ENCODE measurements at places on chromosomes 7 and 10.

- no peak for DNase-seq
Observed at GRCh38 chr10:60606343-60607080, 171.8 kb upstream of the CDK1 start.

- DNase-seq, result no peak
Observed at GRCh38 chr7:4550117-4550516, 132.0 kb upstream of the FOXK1 start.

GRCh38 chr10:89836840-89837164 lies 135.4 kb downstream of the KIF20B start:
- no peak for DNase-seq

GRCh38 chr10:58638388-58638787 lies 125.7 kb downstream of the BICC1 start:
- no peak for DNase-seq

DNA sequence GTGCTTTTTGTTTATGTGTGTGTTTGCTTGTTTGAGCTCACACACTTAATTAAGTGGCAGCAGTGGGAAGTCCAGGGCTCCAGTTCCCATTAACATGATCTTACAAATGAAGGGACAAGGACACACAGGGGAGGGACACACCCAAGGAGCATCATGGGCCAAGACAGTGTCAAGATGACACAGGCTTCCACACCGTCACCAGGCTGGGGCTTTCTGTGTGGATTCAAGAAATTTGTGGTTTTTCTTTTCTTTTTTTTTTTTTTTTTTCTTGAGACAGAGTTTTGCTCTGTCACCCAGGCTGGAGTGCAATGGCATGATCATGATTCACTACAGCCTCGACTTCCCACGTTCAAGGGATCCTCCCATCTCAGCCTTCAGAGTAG lies 173.6 kb downstream of the KIAA1217 start:
- no peak for DNase-seq

DNA sequence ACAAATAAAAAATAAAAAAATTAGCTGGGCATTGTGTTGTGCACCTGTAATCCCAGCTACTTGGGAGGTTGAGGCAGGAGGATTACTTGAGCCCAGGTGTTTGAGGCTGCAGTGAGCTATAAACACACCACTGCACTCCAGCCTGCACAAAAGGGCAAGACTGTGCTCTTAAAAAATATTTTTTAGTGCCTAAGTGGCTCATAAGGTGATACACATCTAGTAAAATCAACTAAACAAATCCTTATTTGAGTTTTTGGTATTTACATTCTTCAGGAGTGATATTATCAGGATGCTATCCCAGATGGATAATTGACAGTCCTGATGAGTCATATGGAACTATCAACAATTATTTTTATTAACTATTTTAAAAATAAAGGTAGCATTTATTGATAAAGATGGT lies 93.9 kb downstream of the EXOC6 start:
- no peak for DNase-seq

- no peak for DNase-seq
Observed at GRCh38 chr7:136656516-136656915, 211.9 kb upstream of the CHRM2 start.

GRCh38 chr7:115135769-115136410 lies 214.0 kb downstream of the MDFIC start:
- DNase-seq, result no peak

DNA sequence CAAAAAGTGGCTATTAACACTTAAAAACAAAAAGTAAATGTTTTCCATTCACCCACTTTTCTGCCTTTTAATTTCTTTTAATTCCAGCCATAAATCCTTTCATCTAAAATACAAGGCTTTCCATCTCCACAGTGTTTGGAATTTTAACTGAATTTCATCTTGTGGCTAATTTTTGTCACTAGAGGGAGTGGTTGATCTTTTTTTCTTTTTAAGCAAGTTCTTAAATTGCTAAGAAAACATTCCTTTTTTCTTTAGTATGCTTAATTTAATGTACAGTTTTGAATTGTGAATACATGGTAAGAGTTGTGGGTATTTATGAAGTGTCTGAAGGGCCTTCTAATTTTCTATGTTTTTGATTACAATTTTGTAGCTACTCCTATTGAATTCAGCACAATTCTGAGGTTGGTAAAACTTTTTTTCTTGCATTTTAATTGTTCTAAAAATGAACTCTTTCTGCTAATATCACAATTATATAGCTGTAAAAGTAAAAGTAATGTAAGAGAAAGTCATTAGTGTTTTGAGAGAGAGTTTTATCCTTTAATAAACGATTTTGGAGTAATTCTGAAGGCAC lies 54.9 kb upstream of the ANK3 start:
- DNase-seq, result peak; percentile 79

DNA sequence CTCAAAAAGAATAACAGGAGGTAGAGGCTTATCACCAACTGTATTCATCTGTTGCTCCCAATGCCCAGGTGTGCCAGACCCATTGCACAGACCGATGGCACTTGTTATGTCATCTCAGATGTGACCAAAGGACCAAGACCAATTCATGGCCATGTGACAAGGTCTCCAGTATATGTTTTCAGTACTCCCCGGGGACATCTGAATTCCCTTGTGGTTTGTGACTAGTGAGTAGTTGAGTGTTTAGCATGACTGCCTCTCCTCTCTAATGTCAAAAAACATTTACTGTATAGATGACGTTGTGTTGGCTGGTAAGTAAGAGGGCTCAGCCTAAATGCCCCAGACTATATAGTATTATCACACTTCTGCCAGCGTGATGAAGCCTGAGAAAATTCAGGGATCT lies 202.1 kb upstream of the SMIM30 start:
- peak; percentile 50 for DNase-seq

DNA sequence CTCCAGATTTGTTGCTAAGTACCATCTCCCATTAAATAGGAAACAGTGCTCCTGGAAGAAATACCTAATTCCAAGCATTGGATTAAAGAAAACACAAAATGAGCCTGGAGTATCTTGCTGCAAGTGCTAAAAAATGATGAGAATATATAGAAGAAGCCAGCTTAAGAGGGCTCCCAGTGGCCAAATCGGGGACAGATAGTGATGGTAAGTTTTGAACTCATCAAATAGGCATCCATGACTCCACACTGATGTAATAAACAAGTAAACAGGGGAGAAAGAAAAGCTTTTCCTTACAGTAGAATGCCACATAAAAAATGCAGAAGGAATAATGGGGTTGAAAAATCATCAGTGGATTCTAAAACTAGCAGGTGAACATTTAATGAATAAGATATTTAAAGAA lies 72.4 kb downstream of the CTTNBP2 start:
- DNase-seq, result no peak

DNA sequence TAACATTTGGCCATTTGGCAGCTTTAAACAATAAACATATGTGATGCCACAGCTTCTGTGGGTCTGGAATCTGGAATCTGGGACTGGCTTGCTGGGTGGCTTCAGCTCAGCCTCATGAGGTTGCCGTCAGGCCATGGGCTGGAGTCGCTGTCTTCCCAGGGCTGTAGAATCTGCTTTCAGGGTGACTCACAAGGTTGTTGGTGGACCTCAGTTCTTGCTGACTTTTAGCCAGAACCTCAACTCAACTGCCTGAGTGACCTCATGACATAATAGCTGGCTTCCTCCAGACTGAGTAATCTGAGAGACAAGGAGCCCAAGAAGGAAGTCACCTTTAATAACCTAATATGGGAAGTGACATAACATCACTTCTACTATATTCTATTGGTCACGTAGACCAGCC lies 44.6 kb upstream of the TSPAN13 start:
- no peak for DNase-seq

DNA sequence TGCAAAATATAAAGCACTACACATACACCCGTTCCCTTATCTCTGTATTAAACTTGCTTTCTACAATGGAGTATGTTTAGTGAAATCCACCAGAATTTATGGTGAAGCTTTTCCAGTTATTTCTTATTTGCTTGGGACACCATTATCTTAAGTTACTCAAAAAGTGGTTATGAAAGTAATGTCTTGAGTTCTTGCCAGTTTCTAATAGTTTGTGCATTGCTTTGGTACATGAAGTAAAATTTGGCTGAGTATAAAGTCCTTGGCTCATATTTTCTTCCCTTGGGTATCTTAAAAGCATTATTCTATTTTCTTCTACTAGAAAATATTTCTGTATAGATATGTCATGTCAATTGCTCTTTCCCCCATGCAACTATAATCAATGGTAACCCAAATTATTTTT lies 85.2 kb downstream of the POLR1F start:
- DNase-seq, result no peak

- DNase-seq, result peak; percentile 27
Observed at GRCh38 chr10:85542152-85542551, 824.4 kb downstream of the GRID1 start.

GRCh38 chr7:42161110-42161509 lies 75.9 kb downstream of the GLI3 start:
- DNase-seq, result no peak

DNA sequence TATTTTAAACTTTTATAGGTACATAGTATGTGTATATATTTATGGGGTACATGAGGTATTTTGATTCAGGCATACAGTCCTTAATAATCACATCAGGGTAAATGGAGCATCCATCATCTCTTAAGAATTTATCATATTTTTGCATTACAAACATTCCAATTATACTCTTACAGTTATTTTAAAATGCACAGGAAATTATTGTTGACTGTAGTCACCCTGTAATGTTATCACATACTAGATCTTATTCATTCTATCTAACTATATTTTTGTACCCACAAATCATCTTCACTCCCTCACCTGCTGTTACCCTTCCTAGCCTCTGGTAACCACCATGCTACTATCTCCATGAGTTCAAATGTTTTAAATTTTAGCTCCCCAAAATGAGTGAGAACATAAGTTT lies 56.3 kb upstream of the FAM3C start:
- DNase-seq, result no peak

DNA sequence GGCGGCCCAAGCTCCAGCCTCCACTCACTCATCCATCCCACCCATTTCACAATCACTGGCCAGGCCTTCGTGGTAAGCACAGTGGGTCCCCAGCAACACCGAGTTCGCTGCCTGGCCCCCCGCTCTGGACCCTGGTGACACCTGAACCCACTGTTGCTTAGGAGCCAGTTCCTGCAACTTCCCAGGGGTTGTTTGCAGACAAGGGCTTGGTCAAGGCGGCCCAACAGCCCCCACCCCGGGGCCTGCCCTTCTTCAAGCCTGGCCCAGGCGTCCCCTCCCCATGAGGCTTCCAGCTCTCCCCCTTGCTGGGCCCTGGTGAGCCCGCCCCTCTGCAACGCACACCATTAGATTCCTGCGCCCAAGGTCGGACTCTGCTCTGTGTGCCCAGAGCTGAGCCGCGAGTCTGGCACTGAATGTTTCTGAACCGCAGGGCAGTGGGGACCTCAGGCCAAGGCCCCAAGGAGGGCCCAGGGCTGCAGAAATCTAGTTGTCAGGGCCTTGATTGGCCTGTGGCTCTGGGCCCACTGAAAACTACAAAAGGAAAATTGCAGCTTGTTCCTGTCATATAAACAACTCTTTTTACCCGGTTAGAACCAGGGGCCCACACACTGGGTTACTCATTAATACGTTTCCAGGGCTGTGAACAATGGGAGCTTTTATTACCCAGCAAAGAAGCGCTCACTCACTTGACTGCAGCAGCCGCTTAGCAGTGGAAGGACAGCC lies 2.1 kb upstream of the COX19 start:
- DNase-seq, result peak; percentile 58

GRCh38 chr10:115171392-115171960 lies 78.3 kb downstream of the ATRNL1 start:
- DNase-seq, result peak; percentile 50

DNA sequence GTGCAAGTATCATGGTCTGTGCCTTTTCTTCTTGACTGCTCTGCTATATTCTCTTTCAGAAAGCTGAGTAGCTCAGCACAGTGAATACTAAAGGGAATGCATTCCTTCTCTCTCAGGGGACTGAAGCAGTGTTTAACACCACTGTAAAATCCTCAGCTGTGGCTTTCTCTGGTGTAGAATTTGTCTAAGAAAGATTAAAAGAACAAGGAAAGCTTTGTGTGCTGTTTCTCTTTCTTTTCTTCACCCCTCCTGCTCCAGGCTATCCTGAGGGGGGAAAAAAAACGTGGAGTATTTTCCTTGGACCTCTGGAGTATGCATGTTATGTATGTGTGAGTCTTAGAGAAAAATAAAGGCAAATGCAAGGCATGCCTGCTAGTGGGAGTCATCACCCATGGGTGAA lies 383.9 kb downstream of the AUTS2 start:
- peak; percentile 52 for DNase-seq

- DNase-seq, result no peak
Observed at GRCh38 chr10:25261110-25261509, 86.3 kb downstream of the GPR158 start.

DNA sequence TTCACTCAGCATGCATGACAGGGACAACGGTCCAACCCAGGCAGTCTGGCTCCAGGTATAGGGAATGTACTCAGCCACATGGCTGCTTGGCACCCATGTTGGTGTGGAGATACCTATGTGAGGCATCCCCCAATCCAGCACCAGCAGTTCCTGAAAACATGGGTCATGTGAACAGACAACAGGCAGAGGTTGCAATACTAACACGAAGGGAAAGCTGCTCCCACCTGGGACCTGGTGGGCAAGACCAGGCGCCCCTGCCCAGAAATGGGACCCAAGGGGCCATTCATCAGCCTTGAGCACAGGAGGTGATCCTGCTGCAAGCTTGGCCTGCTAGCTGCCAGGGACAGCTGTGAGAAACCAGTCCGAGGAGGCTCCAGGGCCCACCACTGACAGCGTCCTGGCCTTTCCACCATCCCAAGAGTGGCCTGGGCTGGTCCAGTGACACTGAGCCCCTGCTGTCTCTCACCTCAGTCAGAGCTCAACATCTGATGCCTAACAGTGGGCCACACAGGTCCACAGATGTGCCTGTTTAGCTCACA lies 142.3 kb downstream of the ARHGAP22 start:
- no peak for DNase-seq

GRCh38 chr10:52703898-52704297 lies 68.7 kb downstream of the MBL2 start:
- no peak for DNase-seq

GRCh38 chr7:102291056-102291915 lies 4.6 kb downstream of the SH2B2 start:
- DNase-seq, result no peak

DNA sequence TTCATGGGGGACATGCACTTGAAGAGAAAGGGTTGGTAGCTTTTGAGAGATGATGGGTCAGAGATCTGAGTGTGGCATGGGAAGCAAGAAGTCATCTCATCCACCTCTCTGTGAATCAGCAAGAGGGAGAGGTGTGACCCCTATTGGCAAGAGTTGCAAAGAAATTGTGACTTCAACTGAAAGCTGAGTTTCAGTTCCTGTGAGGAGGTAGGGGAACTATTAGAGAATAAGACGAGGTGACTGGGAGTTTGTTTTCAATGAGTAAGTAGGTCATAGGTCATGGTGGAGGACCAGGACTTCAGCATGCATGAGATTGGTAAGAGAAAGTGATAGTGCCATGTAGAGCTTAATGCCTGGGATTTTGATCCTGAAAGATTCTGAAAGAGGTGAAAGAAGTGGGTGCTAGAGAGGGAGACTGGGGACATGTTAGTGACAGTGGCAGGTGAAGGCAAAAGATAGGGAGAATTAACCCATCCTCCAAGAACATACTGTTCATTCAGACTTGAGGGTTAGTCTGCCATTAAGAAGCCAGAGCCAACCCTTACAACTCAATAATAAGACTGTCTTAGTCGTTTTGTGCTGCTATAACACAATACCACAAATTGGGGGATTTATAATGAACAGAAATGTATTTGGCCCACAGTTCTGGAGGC lies 75.5 kb upstream of the CAPZA2 start:
- DNase-seq, result no peak

Measured in brain (organoid and tissue), 16 donors.